ENCODE measurements at places on chromosomes 3 and 15.

- no peak for DNase-seq
Measured at GRCh38 chr3:63295806-63296205, 17.7 kb downstream of the SYNPR start.

- no peak for DNase-seq
Measured at GRCh38 chr15:66505430-66505811, 295 bp downstream of the ZWILCH start.

DNA sequence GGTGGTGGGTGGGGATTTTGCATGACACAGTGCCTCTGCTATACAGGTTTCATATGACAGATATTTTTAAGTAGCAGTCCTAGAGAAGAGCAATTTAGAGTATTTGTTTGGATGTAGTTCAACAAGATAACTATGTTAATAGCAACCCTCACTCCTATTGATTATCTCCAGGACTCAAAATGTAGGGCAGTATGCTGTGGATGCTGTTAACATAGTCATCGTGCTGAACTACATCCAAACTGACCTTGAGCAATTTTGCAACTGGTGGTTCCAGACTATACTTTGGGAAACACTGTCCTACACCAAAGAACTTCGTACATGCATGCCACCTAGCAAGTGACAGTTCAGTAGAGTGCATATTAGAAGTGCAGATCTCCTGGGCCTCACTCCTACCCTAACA is 117.6 kb downstream of the IL5RA start:
- DNase-seq, result no peak

DNA sequence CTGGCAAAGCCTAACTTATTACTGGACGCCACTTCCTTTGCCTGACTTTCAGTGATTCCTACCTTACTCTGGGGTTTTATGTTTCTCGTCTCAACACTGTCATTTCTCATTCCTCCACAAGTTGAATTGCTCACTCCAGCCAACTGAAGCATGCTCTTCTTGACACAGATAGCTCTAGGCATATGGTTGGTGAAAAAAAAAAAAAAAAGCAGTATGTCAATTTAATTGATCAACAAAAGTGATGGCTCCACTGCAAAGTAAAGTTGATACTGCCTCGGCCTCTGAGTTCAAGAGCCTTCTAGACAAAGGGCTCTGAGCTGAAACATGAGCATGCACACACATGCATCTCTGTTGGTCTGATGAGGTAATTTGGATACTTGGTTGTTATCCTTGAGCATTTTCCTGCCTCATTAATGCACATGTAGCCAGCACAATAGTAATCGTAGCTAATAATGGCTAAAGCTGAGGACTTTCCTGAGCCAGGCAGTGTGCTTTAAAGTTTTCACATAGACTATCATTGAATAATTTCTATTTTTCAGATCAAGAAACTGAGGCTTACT is 21.4 kb upstream of the UBE2Q2 start:
- no peak for DNase-seq

GRCh38 chr15:39172380-39173281 is 408.2 kb upstream of the THBS1 start:
- no peak for DNase-seq

- DNase-seq, result no peak
Measured at GRCh38 chr3:154240235-154240634, 84.1 kb downstream of the DHX36 start.

- DNase-seq, result no peak
Measured at GRCh38 chr15:89201465-89202005, 19.8 kb downstream of the RLBP1 start.

DNA sequence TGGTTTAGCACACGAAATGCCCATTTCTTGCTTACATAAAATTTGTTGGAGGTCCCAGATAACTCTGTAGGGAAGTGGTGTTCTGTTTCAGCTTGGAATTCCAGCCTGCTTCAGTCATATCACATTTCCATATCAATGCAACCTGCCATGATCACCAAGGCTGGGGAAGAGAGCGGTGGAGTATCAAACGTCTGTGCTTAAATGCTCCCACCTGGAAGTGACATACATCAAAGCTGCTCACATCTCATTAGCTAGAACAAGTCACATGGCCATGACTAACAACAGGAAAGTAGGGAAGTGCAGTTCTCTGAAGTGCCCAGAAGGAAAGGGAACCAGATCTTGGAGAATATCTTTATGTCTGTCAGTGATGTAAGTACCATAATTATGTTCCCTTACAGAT is 130.2 kb upstream of the CFAP20DC start:
- no peak for DNase-seq

DNA sequence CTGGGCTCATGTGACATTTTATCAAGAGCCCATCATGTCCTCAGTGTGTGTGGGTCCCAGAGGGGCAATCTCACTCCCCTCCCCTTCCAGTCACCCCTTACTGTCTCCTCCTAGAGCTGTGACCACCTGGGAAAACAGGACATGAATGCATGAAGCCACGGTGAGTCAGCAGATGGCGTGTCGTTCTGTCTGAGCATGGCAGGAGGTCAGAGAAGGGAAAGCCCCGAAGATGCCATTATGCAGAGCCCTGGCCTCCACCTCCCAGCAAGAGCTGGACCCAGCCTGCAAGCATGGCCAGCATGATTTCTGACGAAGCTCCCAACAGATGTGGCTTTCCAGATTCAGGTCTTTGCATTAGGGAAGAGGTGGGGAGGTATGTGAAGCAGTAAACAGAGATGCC is 118.5 kb downstream of the TLE3 start:
- DNase-seq, result no peak
